Activated CD4-positive, CD25-positive, alpha-beta regulatory T cell treated with anti-CD3 and anti-CD28 coated beads, Interleukin-2, amount 50 U/mL, for 16 hours (primary cell): ENCODE measurements at places on chromosomes 16 and 17.

DNA sequence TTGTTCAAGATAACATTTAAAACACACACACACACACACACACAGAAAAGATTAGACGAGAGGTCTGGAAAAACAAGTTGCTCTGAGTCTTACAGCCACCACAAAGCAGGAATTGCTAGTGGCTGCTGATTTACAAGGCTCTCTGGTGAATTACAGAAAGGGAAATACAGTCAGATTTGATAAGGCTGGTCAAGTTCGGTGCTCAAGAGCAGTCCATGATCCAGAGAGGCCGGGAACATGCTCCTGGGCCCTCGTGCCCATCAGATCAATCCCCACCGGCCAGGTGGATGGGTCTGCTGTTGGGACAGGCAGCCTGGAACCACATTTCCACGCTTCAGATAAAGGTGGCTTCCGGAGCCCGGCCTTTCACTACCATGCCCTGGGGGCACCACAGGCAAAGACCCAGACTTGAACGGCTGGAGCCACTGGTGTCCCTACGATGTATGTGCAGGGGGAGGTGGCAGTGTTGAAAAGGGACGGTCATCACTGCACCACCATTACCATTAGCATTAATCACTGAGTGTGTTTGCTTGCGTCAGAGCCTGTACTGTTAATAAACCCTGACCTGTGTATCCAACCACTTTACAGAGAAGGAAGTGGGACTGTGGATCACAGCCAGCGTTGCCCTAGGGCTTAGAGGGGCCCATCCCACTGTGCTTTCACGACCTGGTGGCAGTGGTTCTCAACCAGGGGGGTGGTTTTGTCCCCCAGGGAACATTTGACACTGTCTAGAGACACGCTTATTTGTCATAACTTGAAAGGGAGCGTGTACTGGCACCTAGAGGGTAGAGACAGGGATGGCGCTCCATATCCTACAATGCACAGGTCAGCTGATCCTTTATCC, 95.1 kb downstream of the XYLT1 start:
- no peak for DNase-seq

DNA sequence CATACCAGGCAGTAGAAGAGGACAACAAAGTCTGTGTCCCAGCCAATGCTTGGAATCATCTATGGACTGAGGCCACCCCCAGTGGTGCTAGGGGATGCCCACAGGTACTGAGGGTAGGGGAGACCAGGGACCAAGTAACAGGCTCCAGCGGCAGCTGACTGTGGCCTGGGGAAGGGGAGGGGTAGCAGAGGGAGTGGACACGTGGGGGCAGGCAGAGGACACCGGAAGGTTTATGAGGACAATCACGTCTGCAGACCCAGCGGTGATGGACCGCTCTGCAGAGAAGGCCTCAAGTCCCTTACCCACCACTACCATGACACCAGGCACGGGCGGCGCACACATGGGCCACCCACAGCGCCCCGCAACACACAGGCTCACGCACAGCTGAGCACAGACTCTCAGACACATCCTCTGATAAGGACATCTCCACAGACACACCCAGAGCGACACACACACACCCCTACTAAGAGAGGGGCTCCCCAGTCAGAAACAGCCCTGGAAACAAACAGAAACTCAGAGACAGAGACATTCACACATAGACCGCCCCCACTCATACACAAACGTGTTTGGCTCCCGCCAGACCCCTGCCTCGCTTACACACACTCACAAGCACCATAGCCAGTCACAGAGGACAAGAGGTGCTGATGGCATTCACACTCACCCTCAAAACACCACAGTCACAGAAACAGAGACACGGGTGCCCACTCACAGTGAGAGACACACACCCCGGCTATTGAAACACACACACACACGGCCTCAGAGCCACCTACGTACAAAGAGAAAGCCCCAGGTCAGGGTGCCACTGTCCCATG, 35.8 kb downstream of the SRCIN1 start:
- no peak for DNase-seq

DNA sequence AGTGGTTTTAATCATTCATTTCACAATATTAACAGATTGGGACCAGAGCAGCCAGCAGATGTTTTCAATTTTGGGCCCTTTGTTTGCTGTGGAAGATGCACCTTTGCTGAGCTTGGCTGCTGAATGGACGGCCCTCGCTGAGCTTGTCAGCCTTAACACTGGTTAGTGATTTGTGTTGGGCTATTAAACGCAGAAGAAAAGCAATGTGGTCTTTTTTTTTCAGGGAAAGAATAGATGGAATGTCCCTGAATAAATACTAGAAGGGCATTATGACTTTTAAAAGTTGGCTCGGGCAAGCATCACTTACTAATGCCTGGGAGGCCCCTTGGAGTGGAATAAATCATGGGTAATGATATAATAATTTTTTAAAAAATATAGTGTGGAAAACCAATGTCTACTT, 297.0 kb downstream of the MAP2K6 start:
- DNase-seq: no peak

- no peak for DNase-seq
These were observed 15.6 kb upstream of the SLC13A2 start for GRCh38 chr17:28457890-28458289.

DNA sequence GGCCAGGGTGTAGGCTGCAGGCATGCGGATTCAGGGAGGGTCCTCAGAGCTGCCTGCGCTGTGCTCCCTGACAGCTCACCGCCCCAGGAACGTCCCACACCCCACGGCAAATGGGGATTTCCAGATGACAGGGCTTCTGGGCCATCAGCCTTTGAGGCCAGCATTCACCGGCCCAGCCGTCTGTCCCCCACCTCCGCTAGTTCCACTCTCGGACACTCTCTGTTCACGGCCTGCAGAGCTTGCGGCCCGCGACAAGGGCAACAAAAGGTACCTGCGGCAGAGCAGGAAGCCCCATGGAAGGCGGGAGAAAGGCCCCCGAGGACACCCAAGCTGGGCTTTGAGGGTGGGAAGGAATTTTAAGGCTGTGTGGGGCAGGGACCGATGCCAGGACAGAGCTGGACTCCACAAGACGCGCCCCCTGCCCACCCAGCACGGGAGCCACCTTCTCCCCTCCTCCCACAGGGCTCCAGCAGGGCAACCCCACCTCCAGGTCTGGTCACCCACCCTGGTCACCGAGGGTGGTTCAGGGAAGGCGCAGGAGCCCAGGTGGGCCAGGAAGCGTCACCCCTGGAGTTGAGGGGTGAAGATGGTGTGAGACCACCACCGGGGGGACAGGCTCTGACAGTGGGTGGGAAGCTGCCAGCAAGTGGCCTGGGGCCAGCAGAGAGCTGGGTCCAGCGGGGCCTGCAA, 5.6 kb upstream of the CYBA start:
- DNase-seq: no peak
